Stimulated activated CD8-positive, alpha-beta memory T cell treated with anti-CD3 and anti-CD28 coated beads, Interleukin-7, amount 100 ng/mL, for 4 hours (primary cell): ENCODE measurements at places on chromosomes 3 and 15.

DNA sequence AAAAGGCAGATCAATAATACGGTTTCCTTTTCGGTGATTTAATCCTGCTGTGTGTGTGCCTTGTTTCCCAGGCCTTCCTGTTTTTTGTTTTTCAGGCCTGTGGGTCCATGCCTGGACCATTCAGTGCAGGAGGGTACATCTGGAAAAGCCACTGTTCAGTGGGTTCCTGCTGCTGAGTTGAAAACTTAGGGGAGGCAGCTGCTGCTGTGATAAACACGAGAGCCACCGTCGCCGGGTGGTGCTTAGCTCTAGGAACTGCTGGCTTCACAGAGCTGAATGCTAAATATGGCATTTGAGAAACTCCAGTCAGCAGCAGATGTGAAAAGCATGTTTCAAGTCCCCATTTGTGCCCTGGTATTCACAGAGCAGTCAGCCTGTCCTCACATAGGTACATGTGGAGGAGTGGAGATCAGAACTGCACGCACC lies 44.0 kb downstream of the SYNM start:
- DNase-seq, result no peak

GRCh38 chr3:106331636-106332035 lies 462.8 kb upstream of the CBLB start:
- no peak for DNase-seq

DNA sequence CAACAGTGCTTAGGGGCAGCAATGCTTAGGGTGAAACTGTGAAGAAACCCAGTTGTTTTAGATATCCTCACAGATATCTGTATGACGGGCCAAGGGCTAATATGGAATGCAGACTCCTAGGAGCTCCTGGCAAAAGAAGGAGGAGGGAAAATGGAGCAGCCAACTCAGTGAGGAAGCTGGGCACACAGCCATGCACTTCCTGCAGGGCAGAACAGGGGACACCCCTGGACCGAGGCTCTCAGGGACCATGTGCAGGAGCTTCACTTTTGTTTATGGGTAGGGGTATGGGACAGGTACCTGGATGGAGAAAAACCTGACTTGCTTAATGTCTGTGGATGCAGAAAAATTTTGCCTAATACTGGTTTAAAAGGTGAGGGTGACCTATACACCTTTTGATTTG lies 20.2 kb downstream of the NIPA1 start:
- DNase-seq, result no peak

DNA sequence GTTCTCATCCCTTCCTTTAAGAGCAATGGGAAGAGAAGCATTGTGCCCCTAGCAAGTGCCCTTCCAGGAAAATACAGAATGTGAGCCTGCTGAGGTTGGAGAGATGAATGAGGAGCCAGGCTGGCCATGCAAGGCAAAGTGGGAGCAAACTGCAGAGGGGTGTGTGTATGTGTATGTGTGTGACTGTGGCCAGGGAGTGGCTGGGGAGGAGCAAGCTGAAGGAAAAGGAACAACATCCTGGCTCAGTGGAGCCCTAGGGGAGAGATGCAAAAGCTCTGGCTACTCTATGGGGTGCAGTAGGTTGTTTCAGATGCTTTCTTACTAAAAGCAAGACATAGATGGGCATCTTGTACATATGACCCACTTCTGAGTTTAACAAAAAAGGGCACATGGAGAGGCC lies 20.6 kb downstream of the FOXP1 start:
- DNase-seq, result no peak

DNA sequence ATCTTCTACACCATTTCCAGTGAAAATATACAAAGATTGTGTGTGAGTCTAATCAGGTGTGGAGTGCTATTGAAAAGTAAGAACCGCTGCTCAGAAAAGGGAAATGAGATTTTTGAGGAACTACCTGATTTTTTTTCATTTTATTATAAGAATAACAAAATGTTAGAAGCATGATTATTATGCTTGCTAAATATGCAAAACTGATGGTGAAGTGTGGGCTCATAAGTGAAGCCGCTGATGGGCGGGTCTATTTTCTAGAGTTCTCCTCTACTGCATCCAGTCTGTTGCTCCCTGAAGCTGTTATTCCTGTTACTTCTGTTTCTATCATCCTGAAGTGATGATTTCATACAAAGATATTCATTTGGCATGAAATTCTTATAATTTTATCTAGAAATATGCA lies 612.0 kb downstream of the CADM2 start:
- DNase-seq, result no peak

DNA sequence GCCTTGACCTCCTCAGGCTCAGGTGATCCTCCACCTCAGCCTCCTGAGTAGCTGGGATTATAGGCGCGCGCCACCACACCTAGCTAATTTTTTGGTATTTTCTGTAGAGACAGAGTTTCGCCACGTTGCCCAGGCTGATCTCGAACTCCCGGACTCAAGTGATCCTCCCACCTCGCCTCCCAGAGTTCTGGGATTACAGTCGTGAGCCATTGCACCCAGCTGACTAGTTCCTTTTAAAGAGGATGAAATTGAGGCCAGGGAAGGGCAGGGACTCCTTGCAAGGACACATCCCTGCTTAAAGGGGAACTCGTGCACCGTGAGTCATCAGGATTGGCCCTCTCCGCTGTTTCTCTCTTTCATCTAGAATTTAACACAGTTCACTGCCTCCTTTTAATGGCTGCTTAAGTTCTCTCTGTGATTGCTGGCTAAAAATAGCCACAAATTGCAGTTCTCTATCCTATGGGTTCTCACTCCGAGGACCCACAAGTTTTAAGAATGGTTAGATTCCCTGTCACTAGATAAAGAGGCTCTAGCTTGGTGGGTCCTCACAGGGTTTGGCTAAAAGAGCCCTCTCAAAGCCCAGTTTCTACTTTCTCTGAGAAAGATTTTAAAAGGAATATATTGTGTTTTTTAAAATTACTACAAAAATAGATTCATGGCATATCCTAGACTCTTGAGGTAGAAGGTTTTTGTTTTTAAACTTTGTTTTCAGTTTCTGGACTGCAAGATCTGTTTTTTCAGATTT lies 1.4 kb downstream of the CRTAP start:
- no peak for DNase-seq

- no peak for DNase-seq
Observed at GRCh38 chr3:64047787-64048186, 24.5 kb upstream of the PSMD6 start.

- no peak for DNase-seq
Observed at GRCh38 chr3:148582126-148582525, 115.6 kb upstream of the AGTR1 start.

GRCh38 chr3:133282236-133282635 lies 117.6 kb upstream of the BFSP2 start:
- DNase-seq, result no peak

GRCh38 chr3:40780925-40781406 lies 256.2 kb downstream of the ZNF621 start:
- no peak for DNase-seq

- DNase-seq, result no peak
Observed at GRCh38 chr3:99910752-99911290, 93.2 kb downstream of the CMSS1 start.
